HuH-7 (cell line): ENCODE measurements at places on chromosomes 6 and 20.
A peak's percentile ranks its signal among the peaks of the same experiment; 100 is the strongest.

GRCh38 chr20:5919626-5920544, 30.4 kb downstream of the TRMT6 start:
- DNase-seq: no peak

GRCh38 chr20:19347943-19348456, 135.6 kb downstream of the SLC24A3 start:
- no peak for DNase-seq

DNA sequence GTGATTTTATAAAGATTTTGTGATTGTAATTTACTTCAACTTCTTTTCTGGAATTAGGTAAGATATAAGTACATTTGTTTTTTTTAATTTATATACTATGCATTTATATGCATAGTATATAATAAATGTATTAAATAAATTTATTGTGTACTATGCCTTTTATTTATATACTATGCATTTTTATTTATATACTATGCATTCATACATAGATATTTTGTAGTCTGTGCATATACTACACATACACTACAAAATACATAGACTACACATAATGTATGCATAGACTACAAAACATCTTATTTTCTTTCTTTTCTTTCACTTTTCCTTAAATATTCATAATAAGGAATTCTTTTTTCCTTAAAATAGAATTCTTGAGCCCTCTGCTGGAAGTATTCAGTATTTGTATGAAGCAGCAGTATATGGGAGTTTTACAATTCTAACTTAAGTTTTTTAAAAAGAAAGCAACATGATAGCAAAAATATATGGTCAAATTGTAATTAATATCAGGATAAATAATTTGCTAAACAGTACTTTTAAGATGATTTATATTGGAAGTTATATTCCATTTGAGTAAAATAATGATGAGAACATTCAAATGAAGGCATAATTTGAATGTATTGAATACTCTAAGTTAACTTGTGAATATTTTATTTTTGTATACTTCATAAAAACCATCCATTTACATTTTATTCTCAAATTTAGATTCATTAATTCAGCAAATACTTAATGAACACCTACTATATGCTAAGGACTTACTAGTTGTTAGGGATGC, 129.3 kb downstream of the KLHL32 start:
- DNase-seq: no peak

- DNase-seq: no peak
Measured at GRCh38 chr6:116511424-116512110, at the start of gene CALHM5. Gene CALHM5 (plus strand): TSS chr6:116511639. CDS start chr6:116511697, 58 bp downstream.

- no peak for DNase-seq
Measured at GRCh38 chr6:6586671-6587526, 1.6 kb upstream of the LY86 start.

- DNase-seq: no peak
Measured at GRCh38 chr6:113095841-113096240, 748.7 kb downstream of the RFPL4B start.

GRCh38 chr6:31814677-31815024, 432 bp downstream of the HSPA1L start:
- DNase-seq: peak; percentile 79

- DNase-seq: no peak
Measured at GRCh38 chr6:45115696-45116095, 212.4 kb upstream of the RUNX2 start.

DNA sequence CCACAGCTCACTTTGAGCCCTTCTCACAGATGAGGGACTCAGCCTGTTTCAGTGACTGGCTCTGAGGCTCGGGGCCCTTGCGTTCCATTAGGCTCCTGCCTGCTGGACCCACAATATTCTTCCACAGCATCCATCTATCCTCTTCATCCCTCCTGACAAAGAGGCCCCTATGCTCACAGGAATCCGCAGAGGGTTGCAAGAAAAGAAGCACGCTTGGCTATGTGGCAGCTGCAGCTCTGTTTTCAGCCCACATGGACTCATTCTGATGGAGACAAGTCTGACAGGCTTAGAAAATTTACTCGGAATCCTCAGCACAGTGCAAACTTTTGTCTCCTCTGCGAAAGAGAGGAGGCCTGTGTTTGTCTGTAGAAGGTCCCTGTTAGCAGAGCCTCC, 207.5 kb downstream of the SYNDIG1 start:
- no peak for DNase-seq

GRCh38 chr6:117487821-117488220, 5.3 kb downstream of the DCBLD1 start:
- DNase-seq: no peak

GRCh38 chr6:30793521-30794194, 49.3 kb upstream of the IER3 start:
- no peak for DNase-seq

- DNase-seq: no peak
Measured at GRCh38 chr6:43475516-43475915, 1.9 kb upstream of the TJAP1 start.

GRCh38 chr6:36928547-36928918, 26.0 kb upstream of the PI16 start:
- no peak for DNase-seq

GRCh38 chr6:30914854-30915590, 984 bp downstream of the VARS2 start:
- DNase-seq: no peak

- no peak for DNase-seq
Measured at GRCh38 chr6:154683756-154684523, 49.3 kb upstream of the SCAF8 start.

DNA sequence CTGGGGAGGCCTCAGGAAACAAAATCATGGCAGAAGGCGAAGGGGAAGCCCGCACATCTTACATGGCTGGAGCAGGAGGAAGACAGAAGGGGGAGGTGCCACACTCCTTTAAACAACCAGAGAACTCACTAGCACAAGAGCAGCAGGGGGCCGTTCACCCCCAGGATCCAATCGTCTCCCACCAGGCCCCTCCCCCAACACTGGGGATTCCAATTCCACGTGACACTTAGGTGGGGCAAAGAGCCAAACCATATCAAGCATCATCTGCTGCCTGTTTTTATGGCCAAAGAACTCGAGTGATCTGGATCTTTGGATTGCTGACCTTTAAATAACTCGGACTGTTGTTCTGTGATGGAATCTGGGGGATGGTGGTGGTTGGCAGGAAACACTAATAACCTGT, 28.0 kb downstream of the PNLDC1 start:
- DNase-seq: no peak

DNA sequence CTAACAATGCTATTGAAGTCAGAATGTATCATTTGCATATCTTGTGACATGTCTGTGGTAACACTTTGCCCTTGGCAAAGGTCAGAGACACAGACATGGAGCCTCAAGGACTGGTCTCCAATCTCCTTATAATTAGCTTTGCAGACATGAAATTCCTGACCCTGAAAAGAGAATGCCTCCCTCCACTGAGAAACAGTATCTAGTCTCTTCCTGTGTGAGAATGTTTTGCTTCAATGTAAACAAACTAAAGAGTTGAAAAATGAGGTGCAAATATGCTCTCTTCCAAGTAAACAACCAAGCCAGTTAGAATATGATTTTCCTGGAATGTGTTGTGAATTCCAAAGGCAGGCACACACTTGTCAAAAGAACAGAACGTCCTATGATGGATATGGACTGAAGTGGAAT, 407.1 kb upstream of the MARCKS start:
- no peak for DNase-seq

GRCh38 chr6:25179051-25179778, 100.0 kb upstream of the CARMIL1 start:
- no peak for DNase-seq

DNA sequence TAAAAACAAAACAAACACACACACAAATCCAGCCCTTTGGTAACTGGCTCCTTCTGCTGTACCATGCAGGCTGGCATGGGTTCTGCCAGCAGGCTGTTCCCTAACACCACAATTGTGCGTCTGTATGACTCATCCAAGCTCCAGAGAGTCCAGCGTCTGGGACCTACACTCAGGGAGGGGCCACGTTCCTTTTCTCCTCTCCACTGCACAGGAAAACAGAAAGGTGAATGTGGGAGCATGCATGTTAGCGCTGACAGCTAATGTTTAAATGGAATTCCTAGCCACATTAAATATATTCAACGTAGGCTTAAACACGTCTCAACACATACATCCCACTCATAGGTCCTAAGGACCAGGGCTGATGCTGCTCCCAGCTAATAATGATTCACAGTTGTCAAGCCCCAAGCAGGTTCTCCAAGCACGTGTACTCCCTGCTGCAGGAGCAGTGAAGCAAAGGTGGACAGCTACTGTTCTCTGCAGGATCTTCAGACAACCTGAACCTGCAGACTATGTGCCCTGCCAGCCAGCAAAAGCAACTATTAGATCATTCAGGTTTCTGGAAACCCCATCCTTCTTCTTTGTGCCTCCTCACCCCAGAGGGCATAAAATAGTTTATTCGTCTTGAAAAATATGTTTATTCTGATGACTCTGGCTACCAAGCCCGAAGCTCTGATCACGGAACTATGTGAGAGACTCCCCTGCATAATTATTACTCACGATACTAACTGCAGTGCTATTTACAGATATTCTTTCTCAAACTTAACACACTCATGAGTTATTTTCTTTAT, 20.9 kb downstream of the MAP1LC3A start:
- no peak for DNase-seq

- no peak for DNase-seq
Measured at GRCh38 chr6:86916393-86916792, 20.9 kb upstream of the HTR1E start.

DNA sequence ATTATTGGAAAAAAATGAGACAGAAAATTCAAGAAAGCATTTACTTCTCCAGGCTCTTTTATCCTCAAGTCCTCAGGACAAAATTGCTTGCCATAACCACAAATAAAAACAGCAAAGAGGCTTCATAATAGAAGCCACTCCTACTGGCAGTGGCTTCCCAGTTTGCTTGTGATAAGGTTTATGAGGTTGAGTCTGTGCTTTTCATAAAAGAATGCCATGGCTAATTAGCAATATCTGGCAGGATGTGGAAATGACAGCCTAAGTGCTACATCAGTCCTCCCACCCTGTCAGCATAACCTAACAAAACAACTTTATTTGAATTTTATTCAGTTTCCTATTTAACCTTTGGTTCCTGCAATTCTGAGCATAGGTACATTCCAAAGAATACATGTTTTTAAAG, 80.9 kb upstream of the HTR1E start:
- DNase-seq: no peak
